Activated CD4-positive, alpha-beta memory T cell treated with anti-CD3 and anti-CD28 coated beads, Interleukin-2, amount 10 ng/mL, durations not matched to agents 7 days and 5 days (primary cell): ENCODE measurements at places on chromosomes 6 and 20. TPM values are rescaled to one million over a fixed set of nuclear protein-coding genes. Genes with fewer than 3 reads are reported as not detected.

Gene TSBP1
- total RNA-seq: not detected

Gene OVOL2
- not detected for total RNA-seq

Gene FRK
- total RNA-seq: not detected

Gene HNF4A
- not detected for total RNA-seq

Gene PPIL4
- total RNA-seq: 17.0 TPM

Gene FAM162B
- not detected for total RNA-seq

Gene ISM1
- total RNA-seq: not detected

Gene DEFB115
- total RNA-seq: not detected

Gene GPX5
- not detected for total RNA-seq

Gene CHRNA4
- not detected for total RNA-seq

- no peak overlapping the region for H3K27ac ChIP-seq
- DNase-seq: no peak
- H3K36me3 ChIP-seq: no peaks in the 10 kb centered on the region
Measured at GRCh38 chr6:68313911-68314310, 321.2 kb upstream of the ADGRB3 start.

- no peaks in the 10 kb centered on the region for H3K36me3 ChIP-seq
- no peak overlapping the region for H3K4me3 ChIP-seq
Measured at GRCh38 chr20:62962891-62963613, 10.5 kb downstream of the SLC17A9 start.

DNA sequence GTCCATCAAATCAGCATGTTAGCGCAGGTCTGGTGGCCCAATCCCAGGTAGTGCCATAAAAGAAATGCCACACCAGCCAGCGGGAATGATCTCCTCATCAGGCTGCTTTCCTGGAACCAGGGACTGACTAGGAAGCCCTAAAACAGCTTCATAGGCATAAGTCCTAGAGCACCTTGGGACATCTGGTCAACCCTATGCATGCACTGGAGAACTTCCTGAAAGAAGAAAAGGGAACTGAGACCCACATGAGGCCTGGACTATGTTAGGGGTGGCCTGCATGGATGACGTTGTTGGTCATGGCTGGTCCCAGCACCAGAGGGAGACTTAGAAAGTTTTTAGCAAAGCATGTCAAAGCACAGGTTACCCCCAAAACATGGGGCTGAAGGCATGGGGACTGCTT lies 7.6 kb upstream of the KCNK16 start:
- peaks cover 24% of the 10 kb centered on the region for H3K27me3 ChIP-seq
- H3K27ac ChIP-seq: no peak overlapping the region
- H3K4me1 ChIP-seq: no peaks in the 10 kb centered on the region
- H3K36me3 ChIP-seq: no peaks in the 10 kb centered on the region
- no peak for DNase-seq

DNA sequence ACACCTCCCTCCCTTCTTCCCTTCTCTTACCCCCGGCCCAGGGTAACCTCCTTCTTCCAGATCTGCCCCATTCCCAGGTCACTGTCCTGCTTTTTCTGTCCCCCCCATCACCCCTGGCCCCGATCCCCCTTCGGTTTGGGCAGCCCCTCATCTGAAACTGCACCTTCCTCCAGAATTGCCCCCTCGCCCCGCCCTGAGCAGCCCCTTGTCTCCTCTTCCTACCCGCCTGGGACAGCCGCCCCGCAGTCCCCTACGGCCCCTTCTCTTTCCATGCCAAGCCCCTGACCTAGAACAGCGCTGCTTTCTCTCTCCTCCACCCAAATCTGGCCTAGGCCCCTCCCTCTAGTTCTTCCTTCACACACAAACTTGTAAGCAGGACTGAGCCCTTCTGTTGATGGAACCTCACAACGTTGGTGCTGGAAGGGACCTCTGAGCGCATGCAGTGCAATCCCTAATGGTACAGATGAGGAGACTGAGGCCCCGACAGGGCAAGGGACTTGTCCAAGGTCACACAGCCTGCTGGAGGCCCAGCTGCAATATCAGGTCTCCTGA lies 630 bp downstream of the PPP2R5D start:
- peak overlapping the region; percentile 78 for H3K27ac ChIP-seq
- no peaks in the 10 kb centered on the region for H3K27me3 ChIP-seq
- peak overlapping the region; percentile 88 for H3K4me3 ChIP-seq
- peaks cover 31% of the 10 kb centered on the region for H3K36me3 ChIP-seq

GRCh38 chr20:23565503-23566045 lies 2.7 kb downstream of the CST9L start:
- H3K27ac ChIP-seq: no peak overlapping the region
- no peaks in the 10 kb centered on the region for H3K36me3 ChIP-seq
- no peaks in the 10 kb centered on the region for H3K4me1 ChIP-seq
- no peak overlapping the region for H3K4me3 ChIP-seq

DNA sequence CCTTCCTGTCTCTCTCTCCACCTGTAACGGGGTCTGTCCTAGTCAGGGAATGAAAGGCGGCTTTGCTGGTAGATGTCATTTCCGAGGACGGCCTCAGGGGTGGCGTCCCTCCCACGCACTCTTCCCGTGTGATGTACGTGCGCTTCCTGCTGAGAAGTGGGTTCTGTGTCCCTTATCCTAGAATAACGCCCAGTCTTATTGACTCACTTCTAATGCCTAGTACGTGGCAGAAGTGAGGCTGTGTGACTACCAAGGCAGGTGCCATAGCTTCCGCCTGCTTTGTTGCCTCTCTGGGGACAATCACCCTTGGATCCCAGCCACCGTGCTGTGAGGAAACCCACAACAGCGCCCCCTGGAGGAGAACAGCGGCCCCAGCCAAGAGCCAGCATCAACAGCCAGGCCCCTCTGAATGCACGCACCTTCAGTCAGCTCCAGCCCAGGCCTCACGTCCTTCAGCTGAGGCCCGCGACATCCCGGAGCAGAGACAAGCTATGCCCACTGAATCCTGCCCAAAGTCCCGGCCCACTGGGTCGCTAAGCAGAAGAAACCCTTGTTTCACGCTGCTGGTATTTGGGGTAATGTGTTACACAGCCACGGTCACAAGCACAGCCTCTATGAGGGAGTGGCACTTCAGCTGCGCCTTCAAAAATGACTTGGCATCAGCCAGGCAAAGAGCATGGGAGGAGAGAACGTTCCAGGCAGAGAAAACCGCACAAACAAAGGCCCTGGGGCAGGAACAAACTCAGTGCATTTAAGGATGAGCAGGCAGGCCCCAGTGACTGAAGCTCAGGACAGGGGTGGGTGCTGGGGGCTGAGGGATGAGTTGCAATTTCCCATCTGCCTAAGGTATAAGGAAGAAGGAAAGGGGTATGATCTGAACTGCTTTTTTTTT lies 224.2 kb downstream of the NFATC2 start:
- H3K4me1 ChIP-seq: no peaks in the 10 kb centered on the region
- no peak overlapping the region for H3K27ac ChIP-seq
- peaks cover 2% of the 10 kb centered on the region for H3K27me3 ChIP-seq
- H3K4me3 ChIP-seq: no peak overlapping the region

- DNase-seq: no peak
- H3K4me1 ChIP-seq: no peaks in the 10 kb centered on the region
- H3K4me3 ChIP-seq: no peak overlapping the region
- no peak overlapping the region for H3K27ac ChIP-seq
- no peaks in the 10 kb centered on the region for H3K27me3 ChIP-seq
Measured at GRCh38 chr20:3282271-3283221, 43.6 kb upstream of the SLC4A11 start.

- H3K27ac ChIP-seq: no peak overlapping the region
- H3K27me3 ChIP-seq: no peaks in the 10 kb centered on the region
- H3K4me1 ChIP-seq: peaks cover 25% of the 10 kb centered on the region
- peaks cover 20% of the 10 kb centered on the region for H3K36me3 ChIP-seq
- no peak overlapping the region for H3K4me3 ChIP-seq
- DNase-seq: no peak
Measured at GRCh38 chr20:44478206-44478605, 2.5 kb downstream of the TTPAL start.

- DNase-seq: no peak
- H3K27me3 ChIP-seq: no peaks in the 10 kb centered on the region
- peaks cover 3% of the 10 kb centered on the region for H3K4me1 ChIP-seq
- no peak overlapping the region for H3K27ac ChIP-seq
- H3K36me3 ChIP-seq: no peaks in the 10 kb centered on the region
Measured at GRCh38 chr6:5314191-5314865, 53.0 kb downstream of the FARS2 start.

DNA sequence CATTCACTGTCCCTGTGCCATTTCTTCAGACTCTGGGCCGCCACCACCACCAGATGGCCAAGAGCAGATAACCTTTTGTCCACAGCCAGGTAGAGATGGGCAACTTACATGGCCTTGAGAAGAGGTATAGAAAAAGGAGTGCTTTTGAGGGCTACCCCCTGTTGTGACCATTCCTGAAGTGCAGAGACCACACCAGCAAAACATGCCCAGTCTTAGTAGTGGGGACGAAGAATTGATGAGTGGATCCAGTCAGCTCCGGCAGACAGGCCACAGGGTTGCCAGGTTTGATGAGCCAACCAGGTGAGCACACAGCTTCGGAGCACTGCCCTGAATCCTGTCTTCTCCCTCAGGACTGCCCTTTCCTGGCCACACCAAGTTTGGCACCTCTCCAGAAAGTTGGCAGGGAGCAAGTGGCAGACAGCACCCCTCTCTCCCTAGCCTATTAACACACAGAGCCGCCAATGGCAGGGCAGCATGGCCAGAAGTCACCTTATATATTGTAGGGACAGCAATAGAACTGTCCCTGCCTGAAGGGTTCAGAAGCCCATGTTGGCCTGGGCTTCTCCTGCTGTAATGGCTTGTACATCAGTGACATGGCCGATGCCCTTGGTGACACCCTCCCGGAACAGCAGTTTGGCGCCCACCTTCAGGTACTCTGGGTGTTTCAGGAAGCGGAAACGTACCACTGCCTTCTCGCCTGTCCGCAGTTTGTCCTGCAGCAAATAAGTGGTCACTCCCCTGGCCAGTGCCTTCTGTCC lies 7.8 kb downstream of the GTPBP2 start:
- no peaks in the 10 kb centered on the region for H3K27me3 ChIP-seq
- peaks cover 6% of the 10 kb centered on the region for H3K4me1 ChIP-seq
- peak overlapping the region; percentile 8 for H3K27ac ChIP-seq
- H3K36me3 ChIP-seq: peaks cover 79% of the 10 kb centered on the region

GRCh38 chr6:155147958-155148663 lies 115.7 kb upstream of the CLDN20 start:
- H3K36me3 ChIP-seq: peaks cover 30% of the 10 kb centered on the region
- no peak overlapping the region for H3K27ac ChIP-seq
- no peak for DNase-seq
- peaks cover 47% of the 10 kb centered on the region for H3K4me1 ChIP-seq

DNA sequence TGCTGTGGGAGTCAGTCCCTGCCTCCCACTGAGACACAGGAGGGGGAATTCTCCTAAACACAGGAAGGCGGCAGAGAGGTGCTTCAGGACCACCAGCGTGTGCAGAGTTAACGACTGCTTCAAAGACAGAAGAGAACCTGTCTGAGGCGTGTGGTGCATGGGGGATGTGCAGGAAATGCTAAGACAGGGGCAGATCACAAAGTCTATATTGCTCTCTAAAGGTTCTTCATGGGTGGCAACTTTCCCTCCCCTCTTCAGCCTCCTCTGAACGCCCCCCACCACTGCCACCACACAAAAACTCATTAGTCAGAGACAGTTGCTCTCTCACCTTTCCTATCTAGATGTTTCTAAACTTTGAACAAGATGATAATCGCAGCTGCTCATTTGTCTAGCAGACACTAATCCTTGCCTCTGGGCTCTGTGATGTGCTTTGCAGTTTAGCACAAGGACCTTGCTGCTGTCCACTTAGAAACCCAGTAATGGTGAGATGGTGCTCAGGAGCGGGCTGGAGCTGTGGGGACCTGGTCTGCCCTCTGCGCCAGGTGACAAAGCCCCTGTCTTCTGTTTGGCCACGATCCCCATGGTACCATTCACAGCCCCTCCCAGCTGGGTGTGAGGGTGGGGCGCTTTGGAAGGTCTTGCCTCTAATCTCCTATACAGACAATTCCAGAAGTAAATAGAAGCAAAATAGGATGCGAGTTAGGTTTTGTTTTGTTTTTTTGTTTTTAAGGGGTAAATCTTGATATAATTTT lies 219.6 kb downstream of the NRN1 start:
- no peak overlapping the region for H3K27ac ChIP-seq
- no peaks in the 10 kb centered on the region for H3K4me1 ChIP-seq
- DNase-seq: no peak
- no peaks in the 10 kb centered on the region for H3K27me3 ChIP-seq
- H3K36me3 ChIP-seq: no peaks in the 10 kb centered on the region

DNA sequence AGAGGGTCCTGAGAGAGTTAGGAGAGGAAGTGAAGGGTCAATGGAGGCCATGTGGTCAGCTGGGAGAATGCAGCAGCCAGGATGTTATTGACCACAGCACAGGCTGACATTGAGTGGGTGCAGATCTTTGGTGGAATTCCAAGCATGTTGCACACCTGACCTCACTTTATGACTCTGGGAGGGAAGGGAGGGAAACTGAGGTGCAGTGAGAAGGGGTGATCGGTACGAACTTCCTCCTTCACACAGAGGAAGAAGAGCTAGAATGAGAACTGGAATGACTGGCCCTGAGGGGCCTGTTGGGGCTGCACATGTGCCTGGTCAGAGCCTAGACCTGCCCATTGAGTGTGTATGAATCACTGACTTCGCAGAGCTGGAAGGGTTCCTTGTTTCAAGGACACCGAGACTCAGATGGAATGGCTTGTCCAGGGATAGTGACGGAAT lies 9.8 kb downstream of the FAM83D start:
- DNase-seq: no peak
- H3K27ac ChIP-seq: no peak overlapping the region
- H3K4me3 ChIP-seq: no peak overlapping the region
- H3K27me3 ChIP-seq: no peaks in the 10 kb centered on the region
- H3K36me3 ChIP-seq: peaks cover 32% of the 10 kb centered on the region

DNA sequence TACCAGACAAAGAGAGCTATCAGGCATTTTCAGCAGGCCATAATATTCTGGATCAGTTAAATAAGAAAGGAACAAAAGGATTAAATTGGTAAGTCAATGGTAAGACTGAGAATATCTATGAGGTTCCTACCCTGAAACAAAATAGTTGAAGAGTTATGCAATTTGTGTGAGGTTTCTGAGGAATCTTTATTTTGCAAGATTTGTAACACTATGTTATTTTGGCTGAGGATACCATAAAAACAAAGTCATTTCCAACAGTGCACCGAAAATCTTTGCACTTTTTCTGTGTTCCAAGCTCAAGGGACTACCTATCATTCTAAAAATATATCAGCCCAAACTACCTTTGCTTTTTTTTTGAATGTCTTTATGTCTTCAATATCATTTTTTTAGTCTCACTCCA lies 383.3 kb upstream of the CITED2 start:
- H3K36me3 ChIP-seq: no peaks in the 10 kb centered on the region
- H3K4me1 ChIP-seq: no peaks in the 10 kb centered on the region
- no peak overlapping the region for H3K4me3 ChIP-seq
